Naive thymus-derived CD8-positive, alpha-beta T cell (primary cell): ENCODE measurements at places on chromosomes 3 and 15. TPM values are rescaled to one million over a fixed set of nuclear protein-coding genes. Genes with fewer than 3 reads are reported as not detected.

The C2CD4A gene
- not detected for polyA plus RNA-seq

The SLC24A5 gene
- polyA plus RNA-seq, result not detected

The PCSK6 gene
- polyA plus RNA-seq, result 1.3 TPM

The TM6SF1 gene
- polyA plus RNA-seq, result 0.68 TPM

The CCDC33 gene
- not detected for polyA plus RNA-seq

The CCDC54 gene
- not detected for polyA plus RNA-seq

GRCh38 chr3:28645149-28645548 lies 296.5 kb upstream of the AZI2 start:
- DNase-seq, result no peak
- H3K27ac ChIP-seq, result no peak overlapping the region

- peaks cover 20% of the 10 kb centered on the region for H3K4me1 ChIP-seq
- peak; percentile 68 for DNase-seq
- no peaks in the 10 kb centered on the region for H3K27me3 ChIP-seq
- peaks cover 77% of the 10 kb centered on the region for H3K36me3 ChIP-seq
These were observed 10.9 kb downstream of the TM2D3 start for GRCh38 chr15:101641129-101641764.

DNA sequence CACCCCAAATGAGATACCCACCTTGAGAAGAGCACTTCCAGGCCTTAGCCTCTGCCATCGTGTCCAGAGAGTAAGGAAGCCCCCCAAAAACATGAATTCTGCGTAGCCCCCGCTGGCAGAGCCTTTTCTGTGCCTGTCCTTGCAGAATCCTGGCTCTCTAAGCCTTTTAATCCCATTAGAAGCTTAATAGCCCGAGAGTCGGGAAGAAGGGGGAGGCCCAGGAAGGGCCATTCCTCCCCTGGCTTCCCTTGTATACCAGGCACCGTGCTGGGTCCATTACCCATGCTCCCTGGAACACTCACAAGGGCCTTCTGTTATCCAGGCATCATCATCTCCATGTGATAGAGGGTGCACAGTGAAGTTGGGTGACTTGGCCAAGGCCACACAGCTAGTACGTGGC lies 7.1 kb downstream of the SPTBN5 start:
- H3K4me1 ChIP-seq, result peaks cover 32% of the 10 kb centered on the region
- no peak for DNase-seq
- H3K4me3 ChIP-seq, result no peak overlapping the region

GRCh38 chr15:60898896-60899295 lies 330.2 kb downstream of the RORA start:
- H3K4me3 ChIP-seq, result no peak overlapping the region
- H3K27ac ChIP-seq, result no peak overlapping the region
- no peak for DNase-seq
- H3K36me3 ChIP-seq, result no peaks in the 10 kb centered on the region

DNA sequence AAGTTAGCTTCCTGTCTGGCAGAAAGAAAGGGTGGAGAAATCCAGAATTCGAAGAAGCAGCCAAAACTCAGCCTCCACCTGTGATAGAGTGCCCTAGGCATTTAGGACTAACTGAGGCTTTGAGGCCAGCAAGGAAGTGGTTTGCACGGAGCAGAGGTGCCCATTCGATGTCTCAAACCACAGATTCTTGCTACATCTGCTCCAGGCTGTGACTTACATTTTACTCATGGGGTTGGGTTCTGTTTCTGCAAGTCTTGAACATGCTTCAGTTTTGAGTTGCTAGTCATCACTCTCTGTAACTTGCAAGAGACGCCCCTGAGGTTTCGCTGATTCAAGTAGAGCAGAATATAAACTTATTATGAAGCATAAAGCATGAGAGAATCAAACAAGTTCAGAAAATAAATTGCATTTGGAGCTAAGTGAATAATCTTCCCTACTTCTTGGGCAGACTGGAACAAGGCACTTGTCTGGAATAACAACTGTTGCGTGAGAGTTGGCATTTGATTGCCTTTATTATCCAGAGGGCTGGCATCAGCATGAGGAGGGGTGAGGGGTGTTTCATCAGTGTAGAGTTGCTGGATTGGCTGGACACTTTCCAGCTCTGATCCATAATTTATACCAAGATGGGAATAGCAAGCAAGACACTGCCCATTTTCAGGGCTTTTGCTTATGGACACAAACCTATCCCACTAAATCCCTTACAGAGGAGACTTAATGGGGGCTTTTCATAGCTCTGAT lies 256.5 kb downstream of the AGBL1 start:
- no peaks in the 10 kb centered on the region for H3K36me3 ChIP-seq
- no peak overlapping the region for H3K4me3 ChIP-seq
- DNase-seq, result no peak
- H3K4me1 ChIP-seq, result no peaks in the 10 kb centered on the region
- H3K27me3 ChIP-seq, result peaks cover 7% of the 10 kb centered on the region
- H3K27ac ChIP-seq, result no peak overlapping the region

DNA sequence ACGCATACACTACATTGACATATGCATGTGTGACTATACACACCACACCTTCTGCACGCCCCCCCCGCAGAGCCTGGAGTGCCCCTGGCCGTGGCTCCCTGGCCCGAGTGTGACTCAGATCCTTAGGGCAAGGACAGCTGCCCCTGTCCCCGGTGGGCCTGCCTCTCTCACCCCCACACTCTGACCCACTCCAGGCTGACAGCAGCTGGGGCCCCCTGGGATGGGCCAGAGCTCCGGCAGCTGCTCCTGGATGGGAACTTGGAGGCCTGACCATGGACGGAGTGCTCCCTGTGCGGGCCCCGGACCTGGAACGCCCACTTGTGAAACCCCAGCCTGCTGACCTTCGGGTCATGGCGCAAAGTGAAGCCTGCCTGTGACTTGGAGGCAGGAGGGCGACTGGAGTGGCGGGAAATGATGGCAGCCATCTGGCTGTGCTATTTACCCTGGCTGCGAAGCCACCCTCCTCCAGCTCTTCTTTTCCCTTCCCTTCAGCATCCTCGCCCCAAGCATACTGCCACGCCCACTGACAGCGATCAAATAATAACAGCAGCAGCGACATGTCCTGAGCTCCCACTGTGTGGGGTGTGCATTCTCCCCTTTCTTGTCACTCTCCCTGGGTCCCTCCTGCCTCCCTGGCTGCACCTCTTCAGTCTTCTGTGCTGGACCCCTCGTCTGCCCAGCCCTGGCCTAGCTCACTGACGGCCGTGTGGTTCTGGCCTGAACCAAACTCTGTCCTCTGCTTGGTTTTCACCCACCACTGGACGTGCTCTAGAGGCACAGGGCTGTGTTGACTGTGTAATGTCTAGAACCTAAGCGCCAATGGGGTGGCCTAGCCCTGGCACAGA lies 90.7 kb upstream of the MEF2A start:
- H3K27me3 ChIP-seq, result no peaks in the 10 kb centered on the region
- peaks cover 72% of the 10 kb centered on the region for H3K4me1 ChIP-seq
- no peak overlapping the region for H3K27ac ChIP-seq
- H3K4me3 ChIP-seq, result no peak overlapping the region
- DNase-seq, result no peak
- H3K36me3 ChIP-seq, result no peaks in the 10 kb centered on the region

DNA sequence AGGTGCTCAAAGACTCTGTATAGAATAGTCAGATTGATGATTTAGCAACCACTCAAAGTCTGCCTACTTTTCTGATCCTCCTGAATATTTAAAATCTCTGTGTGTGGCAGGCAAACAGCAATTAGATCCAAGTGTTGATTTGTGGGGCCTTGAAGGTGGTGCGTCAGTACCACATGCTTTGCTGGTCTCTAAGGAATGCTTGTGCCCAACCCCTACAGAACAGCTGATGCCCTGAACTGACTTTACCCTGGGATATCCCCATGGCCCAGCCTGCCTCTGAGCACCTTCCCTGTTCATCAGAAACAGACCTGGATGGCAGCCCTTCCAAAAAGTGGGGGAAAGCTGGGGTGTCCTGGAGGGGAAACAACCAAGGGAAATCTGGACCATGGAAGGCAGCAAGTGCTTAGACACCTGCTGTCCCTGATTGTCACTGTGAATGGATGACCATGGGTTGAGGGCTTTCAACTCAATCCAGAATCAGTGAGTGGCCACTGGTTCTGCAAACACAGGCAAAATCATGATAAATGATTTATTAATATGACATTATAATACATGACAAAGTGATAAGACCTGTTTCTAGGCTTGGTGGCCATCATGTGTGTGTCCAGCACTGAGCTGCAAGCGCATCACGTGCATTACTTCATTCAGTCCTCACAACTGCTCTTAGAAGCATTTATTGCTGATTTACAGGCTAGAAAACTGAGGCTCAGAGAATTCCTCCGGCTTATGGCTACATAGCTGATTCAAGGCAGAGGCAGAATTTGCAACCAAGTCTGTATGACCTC lies 76.1 kb upstream of the TPM1 start:
- peaks cover 1% of the 10 kb centered on the region for H3K27me3 ChIP-seq
- H3K4me3 ChIP-seq, result no peak overlapping the region
- H3K36me3 ChIP-seq, result no peaks in the 10 kb centered on the region
- DNase-seq, result no peak
- H3K27ac ChIP-seq, result no peak overlapping the region

GRCh38 chr3:194168994-194169393 lies 33.0 kb downstream of the HES1 start:
- DNase-seq, result no peak
- no peak overlapping the region for H3K27ac ChIP-seq
- H3K4me3 ChIP-seq, result no peak overlapping the region
- no peaks in the 10 kb centered on the region for H3K4me1 ChIP-seq
- no peaks in the 10 kb centered on the region for H3K36me3 ChIP-seq
- H3K27me3 ChIP-seq, result peaks cover 56% of the 10 kb centered on the region
